ENCODE measurements at places on chromosomes 13 and 19.
A peak's percentile ranks its signal among the peaks of the same experiment; 100 is the strongest.

GRCh38 chr19:41222240-41222639 is 3.2 kb downstream of the AXL start:
- DNase-seq, result no peak

- no peak for DNase-seq
Measured at GRCh38 chr13:48252176-48252575, 19.2 kb downstream of the ITM2B start.

- peak; percentile 2 for DNase-seq
Measured at GRCh38 chr13:48985756-48986155, 10.0 kb downstream of the FNDC3A start.

DNA sequence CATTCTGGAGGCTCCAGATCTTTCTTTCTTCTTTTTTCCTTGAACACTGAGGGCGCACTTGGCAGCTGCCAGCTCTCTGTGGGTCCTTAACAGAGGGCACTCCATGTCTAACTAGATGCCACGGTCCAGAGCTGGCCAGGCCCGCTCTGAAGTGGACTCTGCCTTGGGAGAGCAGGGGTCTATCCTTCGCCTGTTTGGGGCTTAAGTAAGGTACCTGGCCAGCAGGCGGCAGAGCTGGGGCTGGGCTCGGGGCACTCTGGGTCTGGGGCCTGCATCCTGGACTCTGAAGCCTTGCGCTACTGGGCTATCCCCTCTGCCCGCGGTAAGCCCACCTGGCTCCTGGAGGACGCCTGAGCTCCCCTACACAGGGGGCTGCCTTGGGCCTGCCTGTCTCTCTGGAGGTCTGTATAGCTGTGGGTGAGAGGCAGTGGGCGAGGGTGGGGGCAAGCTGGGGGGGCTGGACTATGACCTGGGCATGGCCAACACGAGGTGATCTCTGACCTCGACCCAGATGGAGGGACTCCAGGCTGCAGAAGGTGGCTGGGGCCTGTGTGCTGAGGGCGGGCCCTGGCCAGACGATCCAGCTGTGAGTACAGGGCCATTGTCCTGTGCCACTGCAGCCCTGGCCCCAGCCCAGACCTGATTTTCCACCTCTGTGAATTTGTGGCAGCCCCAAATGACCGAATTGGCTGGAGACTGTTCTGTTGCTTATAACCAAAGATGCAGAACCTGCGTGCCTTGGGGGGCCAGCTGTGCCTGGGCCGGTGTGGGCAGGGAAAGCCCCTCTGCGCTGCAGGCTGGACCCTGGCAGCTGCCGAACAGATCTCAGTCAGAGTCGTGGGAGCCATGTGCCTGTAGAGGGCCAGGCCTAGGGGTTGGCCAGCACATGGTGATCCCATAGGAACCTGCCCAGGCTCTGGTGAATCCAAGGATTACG is 26.5 kb downstream of the CEBPG start:
- no peak for DNase-seq

- DNase-seq, result no peak
Measured at GRCh38 chr19:39413911-39414608, 1.6 kb downstream of the PLEKHG2 start.

DNA sequence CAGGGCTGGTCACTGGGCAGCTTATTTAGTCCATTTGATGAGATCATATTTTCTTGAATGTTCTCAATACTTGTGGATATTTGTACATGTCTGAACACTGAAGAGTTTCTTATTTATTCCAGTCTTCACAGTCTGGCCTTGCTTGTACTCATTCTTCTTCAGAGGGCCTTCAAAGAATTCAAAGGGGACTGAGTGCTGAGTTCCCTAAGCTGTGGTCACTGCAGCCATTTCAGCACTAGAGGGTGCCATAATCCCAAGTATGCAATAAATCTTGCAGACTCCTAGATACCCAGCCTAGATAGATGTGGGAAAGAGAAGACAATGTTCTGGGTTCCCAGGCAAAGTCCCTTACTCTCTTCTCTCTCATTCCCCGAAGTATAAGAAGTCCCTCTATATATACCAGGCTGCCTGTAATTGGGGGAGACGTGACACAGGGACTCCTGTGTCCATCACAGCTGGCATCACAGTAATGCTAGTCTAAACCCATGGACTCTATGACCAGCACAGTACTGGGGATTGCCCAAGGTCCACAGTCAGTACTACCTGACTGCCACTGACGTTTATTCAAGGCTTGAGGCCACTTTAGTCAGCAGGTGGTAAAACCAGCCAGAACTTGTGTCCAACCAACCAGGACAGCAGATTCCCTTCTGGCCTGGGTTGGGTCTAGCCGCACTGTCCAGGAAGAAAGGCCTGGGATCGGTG is 8.9 kb upstream of the VN1R1 start:
- DNase-seq, result no peak

DNA sequence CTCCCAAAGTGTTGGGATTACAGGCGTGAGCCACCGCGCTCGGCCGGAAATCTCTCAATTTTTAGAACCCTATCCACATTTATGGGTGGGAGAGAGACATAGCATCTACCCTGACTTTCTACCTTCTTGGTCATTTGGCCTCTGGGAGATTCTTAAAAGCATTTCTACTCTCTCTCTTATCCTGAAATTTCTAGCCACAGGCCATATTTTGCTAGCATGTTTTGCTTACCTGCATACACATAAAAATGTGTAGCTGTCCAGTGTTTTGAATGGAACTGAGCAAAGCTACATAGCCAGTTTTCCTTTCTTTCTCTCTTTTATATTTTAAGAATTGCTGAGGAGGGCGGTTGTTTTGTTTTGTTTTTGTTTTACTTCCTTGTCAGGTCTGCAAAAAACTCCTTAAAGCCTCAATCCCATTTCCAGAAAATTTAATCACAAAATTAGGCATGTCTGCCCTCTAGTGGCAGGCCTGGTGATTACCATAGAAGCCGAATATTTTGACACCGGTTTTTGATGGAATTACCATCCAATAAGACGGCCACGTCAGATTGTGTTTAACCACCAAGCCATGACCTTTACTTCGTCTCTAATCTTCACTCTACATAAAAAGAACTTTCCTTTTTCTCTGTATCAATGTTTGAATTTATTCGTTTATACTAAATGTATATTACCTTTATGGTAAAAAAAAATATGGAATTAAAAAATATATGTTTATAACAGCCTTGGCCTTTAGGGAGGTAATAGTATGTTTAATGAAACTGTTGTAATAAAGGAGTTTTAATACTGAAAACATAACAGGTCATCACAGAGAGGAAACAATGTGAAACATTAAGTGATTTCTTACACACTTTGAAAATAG is 34.4 kb upstream of the OXGR1 start:
- peak; percentile 47 for DNase-seq

DNA sequence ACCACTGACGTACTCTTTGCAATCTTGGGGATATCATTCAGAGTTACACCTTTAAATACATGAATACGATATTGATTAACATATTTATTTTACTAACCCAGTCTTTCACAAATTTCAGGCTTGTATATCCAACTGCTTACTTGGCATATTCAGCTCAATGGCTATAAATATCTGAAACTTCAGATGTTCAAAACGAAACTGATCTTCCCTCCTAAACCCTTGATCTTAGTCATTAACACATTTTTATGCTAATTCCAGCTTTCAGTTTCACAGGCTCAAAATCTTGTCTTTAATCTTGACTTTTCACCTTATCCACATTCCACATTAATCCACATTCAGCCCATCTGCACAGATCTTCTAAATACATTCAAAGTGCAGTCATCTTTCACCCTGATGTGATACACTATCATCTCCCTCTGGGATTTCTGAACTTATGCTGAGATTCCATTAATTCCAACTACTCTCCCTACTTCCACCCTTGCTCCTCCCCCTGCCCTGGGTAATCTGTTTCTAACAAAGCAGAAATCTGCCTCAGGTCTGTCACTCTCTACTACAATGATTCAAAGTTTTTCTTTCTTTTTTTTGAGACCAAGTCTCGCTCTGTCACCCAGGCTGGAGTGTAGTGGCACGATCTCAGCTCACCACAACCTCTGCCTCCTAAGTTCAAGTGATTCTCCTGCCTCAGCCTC is 387.2 kb downstream of the GPC5 start:
- no peak for DNase-seq

- DNase-seq, result peak; percentile 56
Measured at GRCh38 chr13:59346999-59347723, 816.6 kb downstream of the DIAPH3 start.

DNA sequence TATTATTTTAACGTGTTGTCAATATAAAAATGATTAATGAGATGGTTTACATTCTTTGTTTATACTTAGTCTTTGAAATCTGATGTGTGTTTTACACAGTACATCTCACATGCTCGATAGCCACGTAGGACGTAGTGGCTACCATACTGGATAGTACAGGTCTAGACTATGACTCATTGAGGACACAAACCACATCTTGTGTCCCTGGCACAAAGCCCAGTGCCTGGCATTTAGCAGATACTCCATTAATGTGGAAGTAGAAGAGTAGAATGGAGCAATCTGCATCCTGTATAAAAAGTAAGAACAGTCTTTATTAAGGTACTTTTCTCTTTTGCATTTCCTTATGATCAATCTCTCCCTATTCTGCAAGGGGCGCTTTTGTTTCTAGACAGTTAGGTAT is 49.0 kb upstream of the FRY start:
- no peak for DNase-seq

- DNase-seq, result no peak
Measured at GRCh38 chr19:48617146-48617937, 1.6 kb downstream of the RPL18 start.

DNA sequence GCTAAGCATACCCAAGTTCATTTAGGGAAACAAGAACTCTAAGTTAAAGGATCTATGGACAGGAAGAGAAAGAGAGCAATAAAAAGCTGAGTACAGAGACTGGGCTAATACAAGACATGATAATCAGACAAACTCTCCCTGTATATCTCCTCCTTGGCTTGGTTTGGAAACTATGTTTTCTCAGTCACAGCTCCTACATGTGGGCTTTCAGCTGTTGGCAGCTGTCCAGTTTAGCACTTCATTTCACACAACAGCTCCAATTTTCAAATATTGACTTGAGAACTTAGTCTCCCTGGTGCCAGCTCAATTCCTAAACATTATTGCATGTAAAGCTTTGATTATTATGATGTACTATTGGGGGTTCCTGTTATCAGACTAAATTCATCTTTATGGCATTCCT is 222.8 kb upstream of the OBI1 start:
- peak; percentile 68 for DNase-seq

DNA sequence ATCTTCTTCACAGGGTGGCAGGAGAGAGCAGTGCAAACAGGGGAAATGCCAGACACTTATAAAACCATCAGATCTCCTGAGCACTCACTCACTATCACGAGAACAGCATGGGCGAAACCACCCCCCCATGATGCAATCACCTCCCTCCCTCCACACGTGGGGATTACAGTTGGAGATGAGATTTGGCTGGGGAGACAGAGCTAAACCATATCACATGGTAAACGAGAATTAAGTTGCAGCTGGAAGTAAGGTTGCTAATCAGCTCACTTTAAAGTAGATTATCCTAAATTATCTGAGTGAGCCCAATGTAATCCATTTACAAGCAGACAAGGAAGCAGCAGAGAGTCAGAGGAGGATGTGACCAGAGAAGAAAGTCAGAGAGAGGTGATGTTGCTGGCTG is 102.2 kb upstream of the IPO5 start:
- DNase-seq, result no peak

DNA sequence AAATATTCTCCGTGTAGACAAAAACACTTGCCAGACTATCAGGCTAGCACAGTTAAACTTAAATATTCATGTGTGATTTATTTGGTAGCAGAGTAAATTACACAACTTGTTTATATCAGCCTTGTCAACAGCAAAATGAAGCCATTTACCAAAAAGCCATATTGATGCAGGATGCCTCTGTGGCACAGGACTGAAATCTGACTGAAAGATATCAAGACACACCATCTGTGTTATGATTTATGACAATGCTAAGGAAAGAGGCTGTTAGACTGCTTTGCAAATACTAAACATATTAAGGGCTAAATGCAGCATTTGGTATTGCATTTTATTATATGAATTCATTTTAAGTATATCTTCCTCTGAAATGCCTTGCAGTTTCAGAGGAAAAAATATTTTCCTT is 44.8 kb upstream of the FNDC3A start:
- DNase-seq, result no peak

- DNase-seq, result no peak
Measured at GRCh38 chr19:40692212-40692551, 1.7 kb upstream of the NUMBL start.

DNA sequence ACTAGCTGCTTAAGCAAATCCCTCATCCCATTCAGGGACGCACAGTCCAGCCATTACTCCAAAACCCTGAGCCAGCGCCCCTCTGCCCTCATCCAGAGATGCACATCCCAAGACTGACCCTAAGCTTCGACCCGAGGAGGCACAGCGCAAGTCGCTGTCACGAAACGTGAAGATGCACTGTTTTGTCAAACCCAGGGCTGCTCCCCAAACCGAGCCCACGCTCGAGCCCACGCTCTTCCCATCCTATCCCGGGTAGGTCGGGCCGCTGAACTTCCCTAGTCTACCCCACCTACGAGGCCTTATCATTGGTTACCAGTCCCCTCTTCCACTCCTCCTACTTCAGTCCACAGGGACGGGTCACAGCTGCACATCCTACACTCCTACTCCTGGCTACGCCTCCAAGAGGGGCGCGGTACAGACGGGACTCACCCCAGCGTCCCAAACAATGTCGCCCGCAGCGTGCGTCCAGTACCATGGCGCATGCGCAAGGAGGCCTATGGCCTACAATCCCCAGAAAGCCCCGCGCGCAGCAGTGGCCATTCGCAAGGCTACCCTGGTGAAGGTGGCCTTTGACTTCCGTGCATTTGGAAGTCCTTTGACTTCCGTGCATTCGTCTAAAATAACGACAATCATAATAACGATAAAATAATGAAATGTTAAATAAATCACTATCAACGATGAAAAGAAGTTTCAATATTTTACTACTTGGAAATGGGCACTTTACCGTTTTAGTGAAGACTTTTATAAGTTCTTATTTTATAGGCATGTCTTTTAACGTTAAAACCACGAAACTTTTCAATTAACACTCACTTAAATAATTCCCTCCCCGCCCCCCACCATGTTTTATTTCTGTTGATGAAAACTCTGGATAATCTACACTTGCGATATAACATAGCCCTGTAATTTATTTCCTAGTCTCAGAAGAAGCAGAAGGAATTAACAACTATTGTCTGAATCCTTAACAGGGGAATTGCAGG is at the start of gene ZNF285:
ZNF285 (minus strand) TSS at position 470 of the 977 bp plus-strand sequence. CDS start 4,395 bp downstream, outside the sequence.
- peak; percentile 95 for DNase-seq

- DNase-seq, result no peak
Measured at GRCh38 chr19:1069009-1069779, 2.2 kb downstream of the ARHGAP45 start.

GRCh38 chr19:18185538-18185937 is 7.5 kb upstream of the MPV17L2 start:
- DNase-seq, result no peak

DNA sequence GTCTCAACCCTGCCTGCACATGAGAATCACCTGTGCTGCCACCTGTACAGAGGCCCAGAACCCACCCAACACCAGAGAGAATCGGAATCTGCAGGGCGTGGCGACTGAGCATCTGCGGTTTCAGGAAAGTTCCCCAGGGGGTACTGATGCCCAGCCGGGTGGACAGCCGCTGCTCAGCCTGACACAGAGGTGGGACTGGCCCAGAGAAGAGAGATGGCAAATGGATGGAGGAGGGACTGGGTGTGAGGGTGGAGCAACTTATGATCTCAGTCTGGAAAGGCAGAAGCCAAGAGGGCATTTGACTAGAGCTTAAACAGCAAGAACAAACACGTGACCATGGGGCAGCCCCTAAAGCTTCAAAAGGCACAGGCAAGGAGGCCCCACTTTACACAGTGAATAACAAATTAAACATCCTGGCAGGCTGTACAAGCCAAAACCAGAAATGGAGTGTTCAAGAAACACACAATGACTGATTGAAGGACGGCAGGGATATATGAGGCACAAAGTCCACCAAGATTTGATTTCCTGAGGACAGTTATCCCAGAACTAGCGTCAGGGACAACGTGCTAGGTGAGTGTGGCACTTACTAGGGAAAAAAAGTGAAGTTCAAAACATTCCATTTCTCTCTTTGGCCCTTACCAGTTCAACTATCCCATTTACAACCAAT is 3.1 kb downstream of the RANBP3 start:
- DNase-seq, result no peak
